Activated CD4-positive, CD25-positive, alpha-beta regulatory T cell treated with anti-CD3 and anti-CD28 coated beads, Interleukin-2, amount 50 U/mL, for 16 hours (primary cell): ENCODE measurements at places on chromosomes 2 and 18.

DNA sequence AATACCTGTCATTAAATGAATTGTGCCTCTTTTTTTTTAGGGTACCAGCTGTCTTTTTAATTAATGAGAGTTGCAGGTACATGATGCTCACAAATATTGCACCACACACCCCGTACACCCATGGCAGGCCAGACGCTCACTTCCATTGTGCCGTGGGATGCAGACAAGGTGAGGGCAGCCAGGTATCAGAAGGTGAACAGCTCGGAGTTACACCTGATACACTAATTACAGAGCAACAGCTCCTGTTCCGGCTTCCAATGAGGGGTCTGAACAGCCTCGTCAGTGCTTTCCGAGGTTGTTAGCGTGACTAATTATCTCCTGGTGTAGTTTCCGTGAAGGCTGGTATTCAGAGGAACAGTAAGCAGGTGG, 442.8 kb downstream of the ZNF516 start:
- no peak for DNase-seq

DNA sequence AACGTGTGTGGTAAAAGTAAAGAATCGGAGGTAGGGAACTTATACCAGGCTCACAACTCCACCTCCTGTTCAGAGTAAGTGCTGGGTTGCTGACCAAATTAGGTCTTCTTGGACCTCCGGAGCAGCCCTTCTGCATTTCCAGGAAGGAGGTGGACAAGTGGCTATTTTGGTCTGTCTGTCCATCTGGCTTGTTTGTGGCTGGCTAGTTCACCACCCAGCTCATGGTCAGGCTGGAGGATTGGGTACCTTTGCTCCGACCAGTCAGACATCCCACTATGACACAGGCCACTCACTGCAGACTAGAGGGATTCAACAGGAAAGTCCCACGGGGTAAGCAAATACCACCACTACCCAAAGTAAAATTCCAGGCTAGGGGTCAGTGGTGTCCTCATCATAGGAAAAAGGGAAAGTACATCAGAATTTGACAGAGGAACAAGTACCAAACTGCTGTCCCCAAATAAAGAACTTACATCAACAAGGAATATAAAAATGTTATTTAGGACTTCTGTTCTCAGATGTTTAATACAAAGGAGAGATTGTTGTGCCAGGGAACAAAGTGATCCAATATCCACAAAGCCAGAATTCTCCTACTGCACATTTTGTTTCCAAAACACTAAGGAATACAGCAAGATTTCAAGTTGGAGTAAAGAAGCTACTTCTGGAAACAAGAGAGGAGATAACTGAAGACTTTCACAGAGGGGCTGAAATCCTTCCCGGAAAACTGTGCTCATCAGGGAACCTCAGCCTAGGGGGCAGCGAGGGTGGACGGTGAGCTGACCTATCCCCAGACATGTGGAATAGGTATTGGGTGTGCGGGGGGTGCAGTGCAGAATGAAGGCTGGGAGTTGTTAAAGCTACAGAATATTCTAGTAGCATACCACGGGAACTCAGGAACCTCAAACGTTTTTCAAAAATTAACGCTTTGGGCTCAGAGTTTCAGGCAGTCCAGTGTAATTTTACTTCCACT, 56.9 kb downstream of the BCL2 start:
- no peak for DNase-seq

GRCh38 chr2:218485986-218486667, 67.2 kb downstream of the VIL1 start:
- DNase-seq = no peak

- DNase-seq = no peak
Observed at GRCh38 chr2:95303191-95303919, 6.2 kb downstream of the KCNIP3 start.

DNA sequence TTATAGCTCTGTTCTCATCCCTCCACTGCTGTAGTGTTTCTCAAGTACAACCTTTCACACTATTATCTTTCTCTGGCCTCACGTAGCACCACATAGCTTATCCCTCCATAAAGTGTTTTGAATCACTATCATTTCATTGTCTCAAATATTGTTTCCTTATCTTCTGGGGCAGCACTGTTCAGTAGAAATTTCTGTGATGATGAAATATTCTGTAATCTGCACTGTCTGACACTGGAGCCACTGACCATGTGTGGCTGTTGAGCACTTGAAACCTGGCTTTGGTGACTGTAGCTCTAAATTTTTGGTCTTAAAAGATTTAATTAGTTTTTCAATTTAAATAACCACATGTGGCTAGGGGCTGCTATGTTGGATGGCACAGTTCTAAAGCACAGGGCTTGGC, 78.9 kb downstream of the CPS1 start:
- no peak for DNase-seq

DNA sequence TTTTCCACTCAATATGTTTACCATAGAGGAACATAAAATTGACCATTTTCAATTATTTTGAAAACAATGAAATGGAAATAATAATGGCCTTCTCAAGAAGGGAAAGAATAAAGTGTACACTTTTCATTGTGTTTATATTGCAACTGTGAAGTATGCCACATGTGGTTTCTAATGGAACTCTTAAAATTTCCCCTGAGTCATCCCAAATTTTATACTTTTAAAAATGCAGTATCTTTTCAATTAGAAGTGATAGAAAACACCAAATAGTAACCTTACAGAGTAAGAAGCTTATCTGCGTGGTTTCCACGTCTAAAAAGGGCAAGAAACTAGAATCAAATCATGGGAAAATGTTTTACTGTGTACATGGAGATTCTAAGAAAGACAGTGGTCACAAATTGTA, 70.0 kb downstream of the SCG2 start:
- no peak for DNase-seq

- DNase-seq = no peak
Observed at GRCh38 chr2:208280933-208281332, 14.9 kb downstream of the PIKFYVE start.

DNA sequence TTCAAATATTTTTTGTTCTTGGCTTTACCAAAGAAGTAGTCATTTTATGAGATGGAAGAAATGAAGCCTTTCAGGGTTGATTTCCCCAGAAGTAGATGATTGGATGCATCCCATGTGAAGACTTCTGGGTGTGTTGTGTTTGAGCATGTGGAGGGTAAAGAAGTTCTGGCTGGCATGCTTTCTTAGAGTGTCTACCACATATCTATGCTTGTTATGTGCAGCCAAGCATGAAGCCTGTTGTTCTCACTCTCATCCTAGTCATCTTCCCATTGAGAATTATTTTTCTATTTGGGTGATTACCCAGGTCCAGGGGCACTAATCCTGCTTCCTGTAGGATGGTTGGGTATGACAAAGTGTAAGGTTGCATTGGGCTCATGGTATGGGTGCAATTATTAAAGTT, 472.9 kb downstream of the PTPRM start:
- no peak for DNase-seq

GRCh38 chr18:6401687-6402086, 13.0 kb downstream of the L3MBTL4 start:
- DNase-seq = no peak

- no peak for DNase-seq
Observed at GRCh38 chr2:216308576-216308975, 63.7 kb downstream of the MARCHF4 start.

DNA sequence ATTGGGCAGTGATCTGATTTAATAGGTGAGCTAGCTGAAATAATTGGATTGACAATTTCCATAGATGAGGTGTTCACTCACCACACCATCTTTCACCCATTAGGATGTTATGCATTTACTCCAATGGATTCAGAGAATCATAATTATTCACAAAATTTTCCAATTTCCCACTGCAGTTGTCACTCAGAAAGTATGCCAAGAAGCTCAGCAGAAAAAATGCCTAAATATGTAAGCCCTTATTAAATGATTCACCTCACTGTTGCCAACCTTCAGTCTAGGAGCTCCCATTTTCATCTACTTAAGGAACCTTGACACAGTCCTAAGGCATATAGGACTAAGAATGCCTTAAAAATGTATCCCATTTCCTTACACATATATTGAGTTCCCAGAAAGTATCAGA, 94.3 kb downstream of the MBD2 start:
- no peak for DNase-seq

- no peak for DNase-seq
Observed at GRCh38 chr2:132448771-132449170, 32.2 kb downstream of the GPR39 start.

GRCh38 chr2:25276569-25277465, 64.9 kb downstream of the DNMT3A start:
- DNase-seq = peak; percentile 44

DNA sequence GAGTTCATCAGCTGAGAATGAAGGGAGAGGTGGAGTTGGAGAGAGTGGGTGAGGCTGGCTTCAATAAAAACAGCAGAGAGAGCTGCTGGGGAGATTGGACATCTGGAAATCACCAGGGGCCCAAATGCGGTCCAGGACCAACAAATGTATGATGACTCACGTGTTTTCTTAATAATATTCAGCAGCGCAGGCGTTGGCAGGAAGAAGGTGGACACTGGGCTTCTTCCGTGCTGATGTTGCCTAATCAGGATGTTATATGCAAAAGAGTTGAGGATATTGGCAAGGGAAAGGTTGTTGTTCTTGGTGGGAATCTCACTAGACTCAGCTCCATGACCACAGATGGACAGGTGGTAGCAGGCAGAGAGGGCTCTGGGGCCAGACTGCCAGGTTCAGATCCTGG, 12.8 kb upstream of the PLA2R1 start:
- DNase-seq = no peak

GRCh38 chr2:205860181-205860580, 177.9 kb downstream of the NRP2 start:
- DNase-seq = no peak

- no peak for DNase-seq
Observed at GRCh38 chr18:6997808-6998207, 119.8 kb downstream of the LAMA1 start.

- no peak for DNase-seq
Observed at GRCh38 chr2:7966032-7966431, 715.8 kb upstream of the ID2 start.

GRCh38 chr2:201618744-201619662, 24.3 kb downstream of the TMEM237 start:
- DNase-seq = no peak

DNA sequence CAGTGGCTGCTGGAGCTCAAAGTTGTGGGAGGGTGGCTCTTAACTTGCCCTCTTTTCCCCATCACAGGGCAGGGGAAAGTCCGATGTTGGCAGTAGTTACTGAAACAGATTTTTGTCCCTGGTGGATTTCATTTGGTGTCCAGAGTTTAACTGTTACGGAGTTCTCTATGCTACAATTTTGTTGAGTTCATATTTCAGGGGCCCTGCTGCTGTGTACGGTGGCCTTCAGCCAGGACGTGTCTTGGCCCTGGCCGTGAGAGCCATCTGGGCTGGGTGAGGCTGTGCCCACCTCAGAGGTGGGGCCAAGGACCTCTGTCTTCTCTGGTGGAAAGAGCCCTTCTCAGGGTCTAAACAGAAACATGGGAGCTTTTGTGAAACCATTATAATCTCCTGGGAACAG, 67.4 kb downstream of the SH3YL1 start:
- no peak for DNase-seq

DNA sequence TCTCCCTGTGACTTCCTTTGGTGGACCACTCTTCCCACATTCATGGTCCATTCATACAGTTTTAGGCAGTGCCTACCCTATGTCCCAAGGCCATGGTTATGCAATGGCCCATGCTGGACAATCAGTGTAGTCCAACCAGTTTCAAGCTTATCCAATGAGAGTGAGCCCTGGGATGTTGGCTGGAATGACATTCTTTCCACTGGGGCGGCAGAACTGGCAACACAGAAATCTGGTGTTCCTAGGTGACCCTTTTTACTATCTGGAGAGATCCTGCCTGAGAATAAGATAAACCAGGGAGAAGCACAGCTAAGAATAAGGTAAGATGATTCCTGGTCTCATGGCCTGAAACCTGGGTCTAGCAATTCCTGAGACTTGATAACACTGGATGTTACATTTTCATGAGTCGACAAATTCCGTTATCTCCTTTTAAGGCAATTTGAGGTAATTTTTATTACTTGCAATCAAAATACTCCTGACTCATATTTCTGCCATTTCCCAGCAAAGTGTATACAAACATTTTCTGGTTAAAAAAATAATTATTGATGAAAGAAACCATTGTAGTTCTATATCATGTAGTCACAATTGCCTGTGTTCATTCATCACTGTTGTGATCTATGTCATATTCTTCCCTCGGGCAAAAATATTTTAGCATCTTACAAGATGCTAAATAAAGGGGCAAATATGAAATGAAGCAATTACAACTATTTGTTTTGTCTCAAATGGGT, 271.5 kb upstream of the LYPD1 start:
- no peak for DNase-seq

DNA sequence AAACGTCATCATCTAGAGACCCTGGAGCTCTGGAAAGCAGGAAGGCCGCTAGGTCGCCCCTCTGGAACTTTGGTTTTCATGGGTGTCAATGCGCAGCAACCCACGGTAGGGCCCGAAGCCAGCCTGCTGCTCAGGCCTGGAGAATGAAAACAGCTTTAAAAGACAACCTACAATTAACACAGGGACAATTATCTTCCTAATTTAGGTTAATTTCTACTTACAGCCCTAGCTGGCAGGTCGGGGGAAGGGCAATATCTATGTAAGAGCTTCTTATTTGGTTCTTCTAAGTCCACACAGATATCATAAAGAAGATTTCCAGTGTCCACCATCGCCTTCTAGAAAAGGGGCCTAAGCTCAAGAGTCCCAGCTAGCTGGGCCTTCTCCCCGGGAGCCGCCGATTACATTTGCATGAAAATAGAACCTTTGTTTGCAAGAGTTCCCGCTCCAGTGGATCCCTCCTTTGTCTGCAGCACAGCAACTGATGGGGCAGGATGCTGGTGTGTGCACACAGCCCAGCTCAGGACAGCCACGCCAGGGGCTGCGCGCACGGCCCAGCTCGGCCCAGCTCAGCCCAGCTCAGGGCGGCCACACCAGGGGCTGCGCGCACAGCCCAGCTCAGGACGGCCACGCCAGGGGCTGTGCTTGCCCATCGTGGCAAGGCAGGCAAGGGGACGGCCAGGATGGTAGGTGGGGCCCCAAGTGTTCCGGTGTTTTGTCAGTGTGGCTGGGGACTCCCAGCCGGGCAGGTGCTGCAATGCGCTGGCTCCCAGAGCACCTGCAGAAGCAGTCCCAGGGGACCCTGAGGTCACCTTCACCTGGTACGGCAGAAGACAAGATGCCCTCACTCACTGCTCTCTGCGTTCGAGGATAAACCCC, 109.1 kb downstream of the HDAC4 start:
- DNase-seq = no peak
